ENCODE measurements at places on chromosomes 2 and 18. TPM values are rescaled to one million over a fixed set of nuclear protein-coding genes. Genes with fewer than 3 reads are reported as not detected.

FAM228B gene
- total RNA-seq = 26.3 TPM

LYG1 gene
- total RNA-seq = not detected

ASB18 gene
- total RNA-seq = 35.2 TPM

MC5R gene
- total RNA-seq = not detected

VIL1 gene
- not detected for total RNA-seq

- no peak overlapping the region for H3K4me3 ChIP-seq
- H3K27ac ChIP-seq = no peak overlapping the region
- peaks cover 5% of the 10 kb centered on the region for H3K4me1 ChIP-seq
- no peak for DNase-seq
- no peaks in the 10 kb centered on the region for H3K36me3 ChIP-seq
Observed at GRCh38 chr2:55598056-55598795, 19.2 kb downstream of the PPP4R3B start.

DNA sequence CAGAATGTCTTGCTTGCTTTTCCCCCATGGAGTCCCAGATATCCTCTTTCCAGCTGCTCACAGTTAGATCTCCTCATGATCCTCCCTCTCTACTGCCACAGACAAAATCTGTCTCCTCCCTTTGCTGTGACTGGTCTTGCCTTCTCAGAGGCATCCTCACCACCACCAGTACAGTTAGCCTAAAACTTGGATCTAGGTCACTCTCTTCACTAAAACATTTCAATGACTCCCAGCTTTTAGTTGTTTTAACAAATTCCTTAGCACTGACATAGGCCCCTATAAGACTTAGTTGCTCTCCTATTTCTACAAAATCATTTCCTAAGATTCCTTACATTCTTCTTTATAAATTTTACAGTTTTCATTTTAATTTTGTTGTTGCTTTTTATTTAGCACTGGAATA, 734.2 kb upstream of the CHAC2 start:
- H3K4me1 ChIP-seq = no peaks in the 10 kb centered on the region
- no peak overlapping the region for H3K4me3 ChIP-seq
- H3K27me3 ChIP-seq = no peaks in the 10 kb centered on the region
- no peak overlapping the region for H3K27ac ChIP-seq
- no peaks in the 10 kb centered on the region for H3K36me3 ChIP-seq

DNA sequence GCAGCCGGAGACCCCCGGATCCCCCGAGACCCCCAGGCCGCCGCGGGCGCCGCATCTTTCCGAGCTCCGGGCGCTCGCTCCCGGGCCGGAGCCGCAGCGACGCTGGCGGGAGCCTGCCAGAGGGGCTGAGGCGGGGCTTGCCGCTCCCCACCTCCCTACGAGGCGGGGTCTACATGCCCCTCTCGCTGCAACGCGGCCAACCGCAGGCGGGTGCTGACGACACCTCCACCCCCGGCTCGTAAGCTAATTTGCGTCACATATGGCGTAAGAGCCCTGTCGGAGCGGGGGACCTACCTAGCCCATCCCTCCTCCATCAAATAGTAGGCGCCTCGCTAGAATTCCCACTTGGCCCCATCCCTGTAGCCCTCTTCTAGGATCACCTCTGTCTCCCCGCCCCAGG, at the start of gene PTPRN:
Gene PTPRN, minus strand, starts transcription at position 124 of the 400 bp plus-strand sequence. Its CDS starts 69 bp downstream, at position 55.
- no peaks in the 10 kb centered on the region for H3K36me3 ChIP-seq
- no peak for DNase-seq
- H3K4me3 ChIP-seq = no peak within 1 kb of the TSS
- peaks cover 5% of the 10 kb centered on the region for H3K27me3 ChIP-seq
- H3K4me1 ChIP-seq = no peaks in the 10 kb centered on the region

- no peak overlapping the region for H3K4me3 ChIP-seq
- no peaks in the 10 kb centered on the region for H3K27me3 ChIP-seq
- H3K27ac ChIP-seq = no peak overlapping the region
- H3K4me1 ChIP-seq = peaks cover 3% of the 10 kb centered on the region
- no peaks in the 10 kb centered on the region for H3K36me3 ChIP-seq
- DNase-seq = no peak
Observed at GRCh38 chr2:88813612-88814011, 122.1 kb downstream of the RPIA start.

DNA sequence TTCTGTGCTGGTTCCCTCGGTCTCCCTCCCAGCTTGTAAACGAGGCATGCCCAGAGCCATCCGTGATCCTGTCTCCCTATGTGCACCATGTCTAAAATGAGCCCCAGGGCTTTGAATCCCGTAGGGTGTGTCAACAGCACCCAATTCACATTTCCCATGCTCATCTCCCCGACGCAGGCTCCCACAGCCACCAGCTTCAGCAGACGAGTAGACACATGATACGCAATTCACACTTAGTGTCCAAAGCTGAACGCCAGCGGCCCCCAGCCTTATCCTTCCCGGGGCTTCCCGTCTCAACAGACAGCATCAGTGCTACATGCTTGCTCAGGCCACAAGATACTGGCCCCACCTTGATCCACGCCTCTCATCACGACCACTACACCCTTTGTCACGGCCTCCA, 88.1 kb downstream of the EIPR1 start:
- no peaks in the 10 kb centered on the region for H3K4me1 ChIP-seq
- H3K4me3 ChIP-seq = no peak overlapping the region
- H3K36me3 ChIP-seq = no peaks in the 10 kb centered on the region

DNA sequence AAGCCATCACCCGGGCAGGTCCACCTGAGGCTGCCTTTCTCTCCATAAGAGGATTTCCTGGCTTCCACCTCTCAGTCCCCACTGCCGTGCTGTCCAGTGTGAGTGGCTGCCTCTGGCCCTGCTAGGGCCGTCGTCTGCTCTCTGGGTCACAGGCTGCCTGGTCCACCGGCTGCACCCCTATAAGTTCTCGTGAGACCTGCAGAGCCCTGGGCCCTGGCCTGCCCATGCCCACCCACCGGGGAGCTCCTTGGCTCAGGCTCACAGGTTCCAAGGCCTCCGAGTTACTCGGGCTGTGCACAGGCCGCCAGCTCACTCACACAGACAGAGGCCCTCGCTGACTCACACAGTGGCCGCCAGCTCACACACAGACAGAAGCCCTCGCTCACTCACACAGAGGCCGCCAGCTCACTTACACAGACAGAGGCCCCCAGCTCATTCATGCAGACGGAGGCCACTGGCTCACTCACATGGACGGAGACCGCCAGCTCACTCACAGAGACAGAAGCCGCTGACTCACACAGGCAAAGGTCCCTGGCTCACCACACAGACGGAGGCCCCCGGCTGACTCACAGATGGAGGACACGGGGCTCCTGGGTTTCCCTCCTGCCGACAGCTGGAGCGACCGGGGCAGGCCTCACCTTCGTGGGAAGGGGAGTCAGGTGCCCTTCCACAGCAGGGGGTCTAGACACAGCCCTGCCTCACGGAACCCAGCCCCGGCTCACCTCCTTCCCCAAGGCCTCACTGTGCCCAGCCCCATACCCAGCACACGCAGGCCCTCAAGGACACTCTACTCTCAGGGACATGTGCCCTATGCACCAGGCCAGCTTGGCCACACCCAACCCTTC, 334.1 kb upstream of the MYT1L start:
- H3K4me3 ChIP-seq = no peak overlapping the region
- no peak overlapping the region for H3K27ac ChIP-seq
- H3K4me1 ChIP-seq = no peaks in the 10 kb centered on the region
- H3K27me3 ChIP-seq = no peaks in the 10 kb centered on the region
- DNase-seq = no peak
- H3K36me3 ChIP-seq = no peaks in the 10 kb centered on the region

- H3K4me1 ChIP-seq = peaks cover 36% of the 10 kb centered on the region
- H3K27ac ChIP-seq = no peak overlapping the region
- DNase-seq = no peak
- H3K36me3 ChIP-seq = peaks cover 22% of the 10 kb centered on the region
- no peaks in the 10 kb centered on the region for H3K27me3 ChIP-seq
- no peak overlapping the region for H3K4me3 ChIP-seq
Observed at GRCh38 chr2:231176066-231176465, 22.4 kb upstream of the ARMC9 start.

GRCh38 chr18:46190667-46191066, 86.5 kb downstream of the HAUS1 start:
- DNase-seq = no peak
- H3K4me3 ChIP-seq = no peak overlapping the region
- H3K4me1 ChIP-seq = peaks cover 6% of the 10 kb centered on the region
- no peaks in the 10 kb centered on the region for H3K36me3 ChIP-seq

GRCh38 chr2:212473211-212473610, 65.4 kb downstream of the ERBB4 start:
- H3K27ac ChIP-seq = no peak overlapping the region
- DNase-seq = no peak
- H3K36me3 ChIP-seq = no peaks in the 10 kb centered on the region
- H3K27me3 ChIP-seq = no peaks in the 10 kb centered on the region

DNA sequence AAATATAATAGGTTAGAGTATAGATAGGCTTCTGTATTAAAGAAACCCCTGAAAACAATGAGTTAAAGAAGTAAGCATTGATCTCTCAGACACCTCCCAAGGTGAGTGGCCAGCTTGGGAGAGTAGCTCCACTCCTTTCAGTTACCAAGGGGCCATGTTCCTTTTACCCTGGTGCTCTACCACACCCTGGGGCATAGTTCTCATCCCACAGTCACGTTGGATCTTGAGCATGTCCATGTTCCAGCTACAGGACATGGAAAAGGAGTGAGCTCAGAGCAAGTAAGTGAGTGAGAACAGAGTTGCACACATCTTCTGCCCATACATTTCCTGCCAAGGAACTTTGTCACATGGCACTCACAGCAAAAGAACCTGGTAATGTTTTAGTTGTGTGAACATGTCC, 325.9 kb upstream of the SLC39A10 start:
- no peak overlapping the region for H3K27ac ChIP-seq
- no peak overlapping the region for H3K4me3 ChIP-seq

GRCh38 chr2:156630579-156631337, 194.6 kb downstream of the GPD2 start:
- H3K4me3 ChIP-seq = no peak overlapping the region
- no peaks in the 10 kb centered on the region for H3K27me3 ChIP-seq
- H3K4me1 ChIP-seq = no peaks in the 10 kb centered on the region
- H3K27ac ChIP-seq = no peak overlapping the region

DNA sequence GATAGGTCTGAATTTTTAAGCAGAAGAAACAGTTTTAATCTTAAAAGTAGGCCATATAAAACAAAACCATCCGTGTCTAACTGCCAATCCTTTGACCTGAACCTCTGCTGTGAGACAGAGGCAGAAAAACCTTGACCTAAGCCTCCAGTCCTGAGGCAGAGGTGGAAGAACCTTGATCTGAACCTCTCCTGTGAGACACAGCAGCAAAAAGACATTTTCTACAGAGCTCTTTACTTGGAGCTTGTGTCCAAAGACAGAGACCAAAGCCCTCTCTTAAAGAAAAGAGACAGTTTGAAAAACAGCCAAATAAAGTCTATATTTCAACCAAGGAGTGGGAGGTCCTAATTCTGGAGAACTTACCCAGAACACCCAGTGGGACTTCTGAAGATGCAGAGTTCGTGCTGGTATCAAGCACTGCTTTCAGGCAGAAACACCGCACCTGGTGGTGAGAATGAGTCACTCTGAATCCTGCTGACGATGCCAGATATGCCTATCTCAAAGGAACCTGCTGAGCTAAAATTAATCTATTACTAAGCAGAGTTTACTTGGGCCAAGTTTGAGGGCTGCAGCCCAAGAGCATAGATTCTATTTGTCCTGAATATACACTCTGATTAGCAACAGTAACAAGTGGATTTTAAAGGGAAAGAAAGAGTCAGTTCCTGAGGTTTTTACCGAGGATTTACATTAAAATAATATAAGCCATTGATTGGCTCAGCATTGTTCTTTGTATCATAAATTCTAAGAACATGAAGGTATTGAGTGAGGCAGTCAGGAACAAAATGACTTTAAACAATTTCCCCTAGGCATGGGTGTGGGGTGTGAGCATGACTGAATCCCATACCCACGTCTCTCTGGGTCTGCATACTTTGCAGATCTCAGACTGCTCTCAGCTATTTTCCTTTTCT, 806.4 kb downstream of the TRIB2 start:
- H3K4me3 ChIP-seq = no peak overlapping the region
- no peaks in the 10 kb centered on the region for H3K4me1 ChIP-seq
- DNase-seq = no peak
- no peak overlapping the region for H3K27ac ChIP-seq
- H3K27me3 ChIP-seq = no peaks in the 10 kb centered on the region

DNA sequence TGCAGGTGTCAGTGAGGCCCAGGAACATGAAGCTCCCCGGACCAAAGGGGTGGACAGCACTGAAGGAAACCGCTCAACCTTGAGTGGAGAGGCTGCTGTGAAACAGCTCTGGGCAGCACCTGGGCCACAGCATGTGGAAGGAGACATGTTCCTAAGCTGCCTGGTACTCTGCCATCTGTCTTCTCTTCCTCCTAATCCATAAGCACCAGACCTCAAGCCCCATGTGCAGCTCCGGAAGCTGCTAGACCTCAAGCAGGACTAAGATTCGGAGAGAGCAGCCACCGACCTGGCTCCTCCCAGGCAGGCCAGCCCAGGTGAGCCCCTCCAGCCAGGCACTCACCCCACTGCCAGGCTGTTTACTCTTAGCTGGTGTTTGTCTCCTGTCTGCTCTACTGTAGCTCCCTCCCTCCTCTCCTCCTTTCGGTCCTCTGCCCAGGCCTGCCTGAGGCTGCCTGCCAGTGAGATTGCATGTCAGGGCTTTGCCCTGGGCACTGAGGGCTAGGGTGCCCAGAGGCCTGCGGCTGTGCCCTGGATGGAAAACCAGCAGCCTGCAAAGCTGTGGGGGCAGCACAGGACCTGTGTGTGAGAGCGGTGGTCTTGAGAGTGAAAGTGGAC, 53.7 kb downstream of the BCL11A start:
- H3K36me3 ChIP-seq = no peaks in the 10 kb centered on the region
- peak overlapping the region; percentile 21 for H3K27ac ChIP-seq
- DNase-seq = peak; percentile 56
- H3K4me3 ChIP-seq = no peak overlapping the region
- H3K27me3 ChIP-seq = no peaks in the 10 kb centered on the region

GRCh38 chr18:58484989-58485981, 143.6 kb downstream of the ALPK2 start:
- H3K36me3 ChIP-seq = peaks cover 13% of the 10 kb centered on the region
- H3K4me1 ChIP-seq = no peaks in the 10 kb centered on the region
- no peak overlapping the region for H3K4me3 ChIP-seq
- H3K27me3 ChIP-seq = no peaks in the 10 kb centered on the region
- H3K27ac ChIP-seq = no peak overlapping the region
- DNase-seq = no peak

GRCh38 chr2:50547521-50547920, 484.4 kb downstream of the NRXN1 start:
- H3K27ac ChIP-seq = no peak overlapping the region
- no peaks in the 10 kb centered on the region for H3K36me3 ChIP-seq
- no peaks in the 10 kb centered on the region for H3K4me1 ChIP-seq
- H3K4me3 ChIP-seq = no peak overlapping the region

GRCh38 chr2:235765181-235765820, 271.5 kb downstream of the AGAP1 start:
- no peaks in the 10 kb centered on the region for H3K36me3 ChIP-seq
- no peaks in the 10 kb centered on the region for H3K4me1 ChIP-seq
- no peak overlapping the region for H3K4me3 ChIP-seq
- H3K27me3 ChIP-seq = no peaks in the 10 kb centered on the region
- DNase-seq = no peak

- no peak overlapping the region for H3K27ac ChIP-seq
- no peaks in the 10 kb centered on the region for H3K27me3 ChIP-seq
- H3K36me3 ChIP-seq = no peaks in the 10 kb centered on the region
- no peaks in the 10 kb centered on the region for H3K4me1 ChIP-seq
- DNase-seq = no peak
- H3K4me3 ChIP-seq = no peak overlapping the region
Observed at GRCh38 chr2:125280265-125280664, 1255.2 kb downstream of the CNTNAP5 start.

GRCh38 chr2:34627003-34627402, 1027.9 kb upstream of the FAM98A start:
- no peak for DNase-seq
- no peaks in the 10 kb centered on the region for H3K27me3 ChIP-seq
- H3K4me3 ChIP-seq = no peak overlapping the region
- no peaks in the 10 kb centered on the region for H3K4me1 ChIP-seq
- H3K27ac ChIP-seq = no peak overlapping the region

All from heart right ventricle (tissue), 16 donors.